ENCODE measurements at places on chromosomes 5 and 9.
A peak's percentile ranks its signal among the peaks of the same experiment; 100 is the strongest.

- DNase-seq: no peak
Observed at GRCh38 chr5:172102913-172103626, 85.0 kb downstream of the STK10 start.

GRCh38 chr9:108184941-108185340 lies 670.8 kb downstream of the ACTL7B start:
- peak; percentile 41 for DNase-seq

GRCh38 chr5:51347704-51348103 lies 35.5 kb upstream of the ISL1 start:
- DNase-seq: no peak

- DNase-seq: no peak
Observed at GRCh38 chr9:2691626-2692025, 25.7 kb upstream of the KCNV2 start.

DNA sequence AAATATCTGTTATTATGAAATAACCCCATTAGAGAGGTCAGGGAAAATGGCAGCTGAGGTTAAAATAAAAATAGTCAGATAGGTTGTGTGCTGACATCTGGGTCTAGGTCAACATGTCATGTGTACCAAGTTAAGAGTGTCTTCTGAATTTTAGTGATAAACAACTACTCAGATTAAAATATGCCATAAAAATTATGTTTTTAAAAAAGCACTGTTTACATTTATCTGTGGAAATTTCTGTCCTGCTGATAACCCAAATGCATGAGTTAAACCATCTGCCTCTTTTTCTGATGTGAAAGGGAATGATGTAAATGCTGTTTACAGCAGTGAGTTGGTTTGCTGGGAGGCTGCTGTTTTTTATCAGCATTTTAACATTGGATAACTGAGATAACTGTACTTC lies 361.2 kb upstream of the TARS1 start:
- DNase-seq: no peak

- no peak for DNase-seq
Observed at GRCh38 chr9:36874921-36875320, 159.1 kb downstream of the PAX5 start.

GRCh38 chr9:81650586-81651515 lies 38.5 kb downstream of the TLE1 start:
- DNase-seq: no peak

- no peak for DNase-seq
Observed at GRCh38 chr5:57002959-57003485, 51.1 kb upstream of the MIER3 start.

DNA sequence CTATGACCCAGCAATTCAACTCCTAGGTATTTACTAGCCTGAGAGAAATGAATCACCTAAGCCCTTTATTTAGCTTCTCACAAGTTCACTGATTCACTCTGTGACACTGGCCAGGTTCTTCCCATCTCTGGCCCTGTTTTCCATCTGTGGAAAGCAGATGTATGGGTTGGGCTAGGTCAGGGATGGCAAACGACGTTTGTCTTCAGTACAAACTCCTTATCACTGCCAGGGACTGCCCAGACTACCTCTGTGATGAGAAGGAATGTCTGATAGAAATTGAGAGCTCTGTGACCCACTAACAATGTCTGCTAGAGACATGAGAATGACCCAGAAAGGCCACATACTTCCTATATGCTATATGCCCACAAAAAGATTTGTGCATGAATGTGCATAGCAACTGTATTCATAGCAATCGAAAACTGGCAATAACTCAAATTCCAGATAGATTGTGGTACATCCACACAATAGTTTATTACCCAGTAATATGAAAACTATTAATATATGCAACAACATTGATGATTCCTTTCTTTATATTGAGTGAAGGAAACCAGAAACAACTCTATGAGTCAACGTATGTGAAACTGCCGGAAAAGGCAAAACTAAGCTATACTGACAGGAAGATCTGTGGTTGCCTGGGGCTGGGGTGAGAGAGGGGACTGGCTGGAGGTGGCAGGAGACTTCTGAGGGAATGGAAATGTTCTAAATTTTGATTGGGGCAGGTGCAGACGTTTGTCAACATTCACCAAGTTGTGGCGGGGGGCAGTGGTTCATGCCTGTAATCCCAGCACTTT lies 32.0 kb upstream of the ADAM19 start:
- peak; percentile 28 for DNase-seq

- peak; percentile 42 for DNase-seq
Observed at GRCh38 chr9:128124451-128124850, 3.1 kb downstream of the PTGES2 start.

- no peak for DNase-seq
Observed at GRCh38 chr9:84841931-84842330, 172.4 kb downstream of the NTRK2 start.

- no peak for DNase-seq
Observed at GRCh38 chr9:94706922-94707321, 19.6 kb upstream of the AOPEP start.

DNA sequence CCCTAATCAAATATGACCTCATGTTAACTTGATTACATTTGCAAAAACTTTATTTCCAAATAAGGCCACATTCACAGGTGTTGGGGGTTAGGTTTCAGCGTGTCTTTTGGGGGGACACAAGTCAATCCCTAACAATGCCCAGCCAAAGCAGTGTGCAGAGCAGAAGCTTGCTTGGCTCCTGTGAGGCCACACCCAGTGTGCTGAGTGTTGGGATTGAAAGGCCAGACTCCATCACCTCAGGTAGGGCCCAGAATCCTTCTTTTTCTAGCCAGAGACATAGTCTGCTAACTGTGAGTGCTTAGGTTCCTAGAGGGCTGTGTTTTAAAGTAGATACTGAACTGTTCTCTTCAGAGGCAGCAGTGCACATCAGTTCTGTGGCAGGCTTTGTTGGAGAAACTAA lies 27.9 kb downstream of the KDM4C start:
- DNase-seq: no peak

- no peak for DNase-seq
Observed at GRCh38 chr9:13386935-13387733, 107.6 kb upstream of the MPDZ start.

DNA sequence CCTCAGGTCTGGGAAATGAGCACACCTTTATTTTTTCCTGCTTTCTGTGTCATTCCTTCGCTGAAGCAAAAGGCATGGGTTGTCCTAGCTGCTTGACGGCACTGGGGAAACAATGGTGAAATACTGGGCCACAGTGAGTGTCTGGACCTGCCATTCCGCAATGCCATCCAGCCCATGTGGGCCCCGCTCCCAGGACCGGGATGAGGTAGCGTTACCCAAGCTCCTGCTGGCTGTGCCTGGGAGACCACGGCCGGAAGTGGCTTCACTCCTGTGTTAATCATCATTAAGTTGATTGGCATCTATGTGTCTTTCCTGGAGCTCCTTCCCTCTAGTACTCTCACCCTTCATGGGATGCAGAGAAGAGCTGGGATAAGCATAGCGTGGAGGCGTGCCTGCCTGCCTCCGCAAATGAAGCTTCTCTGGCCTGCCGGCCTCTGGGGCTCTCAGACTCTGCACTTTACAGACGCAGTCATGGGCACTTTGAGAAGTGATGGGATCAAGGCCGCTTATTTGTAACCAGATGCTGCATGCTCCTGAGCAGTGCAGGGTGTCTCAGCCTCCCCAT lies 16.5 kb upstream of the SMIM32 start:
- no peak for DNase-seq

Measured in mucosa of descending colon (tissue), 3 donors.